ENCODE measurements at places on chromosomes 6 and 20.

DNA sequence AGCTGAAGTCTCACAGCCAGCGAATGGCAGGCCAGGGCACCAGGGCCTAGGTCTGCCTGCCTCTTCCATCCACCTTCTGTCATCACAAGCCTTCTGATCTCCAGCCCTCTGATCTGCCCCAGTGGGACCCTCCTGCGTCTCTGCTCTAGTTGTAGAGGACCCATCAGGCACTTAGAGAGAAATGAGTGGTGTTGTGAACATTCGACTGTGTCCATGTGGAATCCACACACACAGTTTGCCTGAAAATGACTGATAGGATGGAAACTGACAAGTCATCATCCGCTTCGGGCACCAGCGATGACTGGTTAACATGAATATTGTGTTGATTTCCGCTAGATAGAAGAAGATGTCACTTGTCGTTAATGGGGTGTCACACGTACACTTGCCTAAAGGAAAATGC is 221.0 kb downstream of the PTPRT start:
- DNase-seq = no peak

DNA sequence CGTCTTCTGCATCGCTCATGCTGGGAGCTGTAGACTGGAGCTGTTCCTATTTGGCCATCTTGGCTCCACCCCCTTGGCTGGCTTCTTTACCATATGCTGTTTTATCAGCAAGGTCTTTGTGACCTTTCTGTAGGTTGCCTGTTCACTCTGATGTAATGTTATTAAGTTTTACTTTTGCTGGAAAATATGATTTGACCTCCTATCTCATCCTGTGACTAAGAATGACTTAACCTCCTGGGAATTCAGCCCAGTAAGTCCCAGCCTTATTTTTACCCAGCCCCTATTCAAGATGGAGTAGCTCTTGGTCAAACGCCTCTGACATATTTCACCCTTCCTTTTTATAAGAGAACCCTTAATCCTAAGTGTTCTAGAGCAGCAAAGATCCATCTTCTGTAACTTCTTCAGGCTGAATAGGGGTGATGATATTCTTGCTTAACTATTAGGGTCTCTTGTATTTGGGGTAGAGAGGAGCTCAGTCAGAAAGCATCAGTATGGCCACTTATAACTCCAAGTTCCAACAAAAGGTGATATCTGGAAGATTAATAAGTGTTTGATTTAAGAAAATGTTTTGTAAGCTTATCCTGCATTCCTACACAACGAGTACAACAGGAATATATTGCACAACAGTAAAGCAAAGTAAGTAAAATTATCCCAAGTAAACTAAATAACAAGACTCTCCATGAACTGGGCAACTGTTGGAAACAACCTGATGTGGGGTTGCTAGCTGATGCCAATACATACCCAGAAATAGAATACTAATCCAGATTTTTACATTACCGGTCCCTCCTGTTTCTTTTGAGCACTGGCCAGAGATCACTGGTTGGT is 23.1 kb upstream of the HMGN3 start:
- no peak for DNase-seq

GRCh38 chr6:6746333-6746969 is 157.9 kb downstream of the LY86 start:
- no peak for DNase-seq

GRCh38 chr6:64258752-64259151 is 623.1 kb downstream of the PHF3 start:
- DNase-seq = no peak

DNA sequence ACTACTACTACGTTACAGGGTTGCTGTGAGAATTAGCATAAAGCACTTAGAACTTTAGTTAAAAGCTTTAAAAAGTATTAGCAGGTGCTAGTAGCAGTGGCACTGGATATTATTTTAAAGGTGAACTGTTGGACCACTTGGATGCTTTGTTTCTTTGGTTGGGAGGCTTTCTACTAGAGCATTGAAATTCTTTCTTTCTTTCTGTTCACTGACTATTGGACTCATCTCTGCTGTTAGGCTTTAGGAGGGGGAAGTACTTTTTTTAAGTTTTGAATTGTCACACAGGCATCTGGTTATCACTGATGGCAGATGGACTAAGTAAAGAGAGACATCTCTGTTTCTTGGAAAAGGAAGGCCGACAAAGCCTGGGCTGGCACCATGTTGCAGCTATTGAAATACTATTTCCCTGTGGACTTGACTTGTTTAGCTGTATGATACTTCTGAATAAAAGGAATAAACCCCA is 4.8 kb downstream of the TBPL1 start:
- DNase-seq = no peak

GRCh38 chr6:24925661-24926060 is 10.1 kb downstream of the RIPOR2 start:
- no peak for DNase-seq

DNA sequence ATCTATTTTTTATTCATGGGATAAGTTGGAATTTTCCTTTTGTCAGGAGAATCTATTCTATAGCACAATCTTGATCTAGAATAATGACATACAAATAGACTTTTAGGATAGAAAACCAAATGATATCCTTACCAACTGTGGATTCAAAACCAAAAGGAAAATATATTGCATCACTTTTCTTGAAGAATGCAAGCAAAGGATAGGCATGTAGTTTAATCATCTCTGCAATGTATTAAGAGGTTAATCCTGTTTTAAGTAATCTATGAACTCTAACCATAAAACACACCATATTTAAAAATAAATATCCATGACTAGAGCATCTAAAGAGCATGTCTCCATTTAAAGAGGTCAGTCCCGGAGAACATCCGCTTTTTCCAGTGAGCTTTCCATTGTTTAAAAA is 106.7 kb upstream of the CNKSR3 start:
- DNase-seq = no peak

GRCh38 chr6:24743944-24744335 is 25.0 kb upstream of the C6orf62 start:
- DNase-seq = no peak

DNA sequence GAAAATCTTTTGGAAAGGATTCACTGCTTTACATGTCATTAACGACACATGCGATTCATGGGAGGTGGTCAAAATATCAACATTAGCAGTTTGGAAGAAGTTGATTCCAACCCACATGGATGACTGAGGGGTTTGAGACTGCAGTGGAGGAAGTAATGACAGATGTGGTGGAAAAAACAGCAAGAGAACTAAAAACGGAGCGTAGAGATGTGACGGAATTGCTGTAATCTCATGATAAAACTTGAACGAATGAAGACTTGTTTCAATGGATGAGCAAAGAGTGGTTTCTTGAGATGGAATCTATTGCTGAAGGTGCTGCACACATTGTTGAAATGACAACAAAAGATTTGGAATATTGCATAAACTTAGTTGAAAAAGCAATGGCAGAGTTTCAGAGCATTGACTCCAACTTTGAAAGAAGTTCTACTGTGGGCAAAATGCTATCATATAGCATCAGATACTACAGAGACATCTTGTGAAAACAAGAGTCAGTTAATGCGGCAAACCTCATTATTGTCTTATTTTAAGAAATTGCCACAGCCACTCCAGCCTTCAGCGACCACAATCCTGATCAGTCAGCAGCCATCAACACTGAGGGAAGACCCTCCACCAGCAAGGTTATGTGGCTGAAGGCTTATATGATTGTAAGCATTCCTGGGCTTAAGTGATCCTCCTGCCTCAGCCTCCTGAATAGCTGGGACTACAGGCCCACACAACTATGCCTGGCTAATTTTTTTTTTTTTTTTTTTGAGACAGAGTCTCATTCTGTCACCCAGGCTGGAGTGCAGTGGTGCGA is 19.2 kb downstream of the SRSF3 start:
- DNase-seq = no peak

- DNase-seq = no peak
Observed at GRCh38 chr6:43981363-43981990, 145.8 kb downstream of the MRPL14 start.

GRCh38 chr6:144417681-144418080 is 132.5 kb downstream of the UTRN start:
- DNase-seq = no peak

DNA sequence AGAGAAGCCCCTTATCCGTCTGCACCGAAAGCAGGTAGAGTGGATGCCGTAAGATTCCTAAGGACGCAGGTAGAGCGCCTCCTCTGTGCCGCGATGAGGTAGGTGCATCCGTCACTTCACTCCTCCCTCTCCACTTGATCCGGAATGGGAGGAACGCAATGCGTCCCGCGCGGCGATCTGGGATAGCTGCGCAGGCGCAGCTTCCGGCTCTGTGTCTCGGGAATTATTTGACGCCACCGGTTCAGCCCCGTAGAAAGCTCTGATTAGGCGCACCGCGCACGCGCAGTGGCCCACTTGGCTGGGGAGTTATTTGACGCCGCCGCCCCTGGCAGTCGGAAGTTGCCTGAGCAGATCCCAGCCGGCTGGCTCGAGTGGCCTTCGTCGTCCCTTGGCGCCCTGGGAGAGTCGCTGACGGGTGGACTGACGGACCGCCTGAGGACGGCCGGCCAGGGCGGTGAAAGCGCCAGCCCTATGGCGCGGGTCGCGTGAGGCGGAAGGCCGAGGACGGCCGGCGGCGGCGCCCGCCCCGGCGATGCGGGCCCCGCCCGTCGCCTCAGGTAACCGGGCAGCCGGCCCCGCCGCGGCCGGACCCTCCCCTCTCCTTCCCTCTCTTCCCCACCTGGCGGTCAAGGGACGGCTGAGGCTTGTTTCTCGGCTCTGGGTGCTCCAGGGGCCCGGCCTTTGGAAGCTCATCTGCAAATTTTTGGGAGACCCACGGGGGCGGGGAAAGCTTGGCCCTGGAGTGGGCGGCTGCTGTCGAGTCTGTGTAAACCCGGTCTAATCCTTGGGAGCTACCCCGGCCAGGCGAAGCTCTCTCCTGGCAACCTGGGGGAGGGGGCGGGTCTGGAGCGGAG is at the start of gene RALGAPB:
TSS of gene RALGAPB (plus strand) at position 331 of the 854 bp plus-strand sequence. CDS start 15,590 bp downstream, outside the sequence.
- DNase-seq = peak; percentile 96

GRCh38 chr6:17102258-17102870 is 514 bp downstream of the STMND1 start:
- DNase-seq = no peak

- DNase-seq = no peak
Observed at GRCh38 chr6:13668291-13668928, 43.2 kb downstream of the RANBP9 start.

DNA sequence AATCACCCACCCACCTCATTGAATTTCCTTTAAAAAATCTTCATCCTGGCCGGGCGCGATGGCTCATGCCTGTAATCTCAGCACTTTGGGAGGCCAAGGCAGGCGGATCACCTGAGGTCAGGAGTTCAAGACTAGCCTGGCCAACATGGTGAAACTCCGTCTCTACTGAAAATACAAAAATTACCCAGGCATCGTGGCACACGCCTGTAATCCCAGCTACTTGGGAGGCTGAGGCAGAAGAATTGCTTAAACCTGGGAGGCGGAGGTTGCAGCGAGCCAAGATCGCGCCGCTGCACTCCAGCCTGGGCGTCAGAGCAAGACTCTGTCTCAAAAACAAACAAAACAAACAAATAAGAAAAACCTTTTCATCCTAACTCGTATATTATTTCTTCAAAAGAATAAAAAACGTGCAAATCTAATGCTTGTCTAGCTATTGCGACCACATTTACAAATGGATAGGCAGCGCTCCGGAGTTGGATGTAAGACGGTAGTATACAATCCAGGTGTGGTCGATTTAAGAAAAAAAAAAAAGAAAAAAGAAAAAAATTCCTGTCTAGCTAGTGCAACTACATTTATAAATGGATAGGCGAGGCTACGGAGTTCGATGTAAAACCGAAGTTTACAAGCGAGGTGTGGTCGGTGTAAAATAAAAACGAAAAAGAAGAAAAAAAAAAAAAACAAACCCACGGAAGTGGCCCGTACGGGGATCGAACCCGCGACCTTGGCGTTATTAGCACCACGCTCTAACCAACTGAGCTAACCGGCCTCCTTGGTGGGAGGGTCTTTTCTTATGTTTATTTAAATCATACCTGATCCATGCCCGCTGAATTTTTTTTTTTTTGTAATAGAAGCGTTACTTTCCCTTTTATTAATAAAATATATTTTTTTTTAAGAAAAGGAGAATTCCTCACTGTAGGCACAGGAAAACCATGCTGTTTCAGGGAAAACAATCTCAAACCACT is 70.7 kb upstream of the PRSS16 start:
- DNase-seq = no peak

- DNase-seq = no peak
Observed at GRCh38 chr6:3001773-3002293, 2.1 kb downstream of the NQO2 start.

GRCh38 chr20:11117808-11118528 is 444.2 kb upstream of the JAG1 start:
- DNase-seq = no peak

GRCh38 chr20:47887477-47888080 is 102.3 kb upstream of the SULF2 start:
- no peak for DNase-seq

GRCh38 chr6:3324262-3324942 is 65.7 kb downstream of the PSMG4 start:
- DNase-seq = peak; percentile 29

- no peak for DNase-seq
Observed at GRCh38 chr6:100691972-100692371, 189.2 kb downstream of the ASCC3 start.

- no peak for DNase-seq
Observed at GRCh38 chr20:58469616-58470015, 45.6 kb downstream of the APCDD1L start.

GRCh38 chr6:158284007-158284875 is 28.0 kb upstream of the TULP4 start:
- no peak for DNase-seq

DNA sequence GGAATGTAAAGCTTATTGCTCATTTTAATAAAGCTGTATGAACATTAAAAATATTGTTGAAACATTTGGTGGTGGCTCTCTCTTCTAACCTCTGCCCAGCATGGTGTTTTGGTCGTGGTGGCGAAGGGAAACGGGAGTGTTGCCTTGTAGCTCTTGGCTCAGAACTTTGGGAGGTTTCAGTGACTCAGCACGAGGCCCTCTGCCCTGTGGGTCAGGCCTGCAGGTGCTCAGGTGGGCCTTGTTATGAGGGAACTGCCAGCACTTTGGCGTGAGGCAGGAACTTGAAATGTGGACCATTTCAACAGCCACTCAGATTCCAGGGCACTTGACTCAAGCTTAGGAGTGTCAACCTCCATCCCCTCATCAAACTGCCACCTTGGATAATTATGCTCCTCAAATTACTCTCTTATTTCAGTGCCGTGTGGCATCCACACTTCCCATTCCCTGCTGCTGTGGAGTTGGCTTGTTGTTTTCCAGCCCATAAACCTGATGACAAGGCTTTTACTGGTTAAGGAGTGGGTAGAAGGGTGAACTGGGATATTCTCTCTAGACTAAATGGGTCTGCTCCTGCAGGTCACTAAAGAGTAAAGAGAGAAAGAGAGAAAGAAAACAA is 36.3 kb downstream of the PRDM1 start:
- no peak for DNase-seq

- no peak for DNase-seq
Observed at GRCh38 chr6:41224800-41225199, 3.3 kb upstream of the TREML4 start.

GRCh38 chr6:14312587-14312986 is 195.0 kb downstream of the CD83 start:
- DNase-seq = no peak

GRCh38 chr6:72855471-72855870 is 233.6 kb downstream of the KCNQ5 start:
- no peak for DNase-seq

- DNase-seq = peak; percentile 32
Observed at GRCh38 chr20:3011752-3012151, 31.7 kb upstream of the GNRH2 start.
